ENCODE measurements at places on chromosomes 11 and 22. TPM values are rescaled to one million over a fixed set of nuclear protein-coding genes. Genes with fewer than 3 reads are reported as not detected.

DNA sequence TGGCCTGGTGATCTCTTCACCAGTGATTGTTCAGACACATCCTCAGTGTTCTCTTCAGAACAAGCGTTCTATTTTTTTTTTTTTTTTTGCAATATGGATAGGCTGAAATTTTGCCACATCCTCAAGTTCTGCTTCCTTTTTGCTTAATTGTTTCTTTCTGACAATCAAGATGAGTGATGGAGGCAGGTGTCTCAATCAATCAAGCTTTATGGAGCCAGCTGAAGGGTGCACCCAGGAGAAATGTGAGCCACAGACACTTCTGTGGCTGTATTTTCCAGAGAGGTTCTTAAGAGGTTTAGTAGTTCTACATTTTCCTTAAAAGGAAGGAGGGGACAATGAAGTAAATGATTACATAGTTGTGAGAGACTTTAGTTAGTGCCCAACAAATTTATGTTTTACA lies 43.9 kb upstream of the ASPHD2 start:
- no peak for DNase-seq

DNA sequence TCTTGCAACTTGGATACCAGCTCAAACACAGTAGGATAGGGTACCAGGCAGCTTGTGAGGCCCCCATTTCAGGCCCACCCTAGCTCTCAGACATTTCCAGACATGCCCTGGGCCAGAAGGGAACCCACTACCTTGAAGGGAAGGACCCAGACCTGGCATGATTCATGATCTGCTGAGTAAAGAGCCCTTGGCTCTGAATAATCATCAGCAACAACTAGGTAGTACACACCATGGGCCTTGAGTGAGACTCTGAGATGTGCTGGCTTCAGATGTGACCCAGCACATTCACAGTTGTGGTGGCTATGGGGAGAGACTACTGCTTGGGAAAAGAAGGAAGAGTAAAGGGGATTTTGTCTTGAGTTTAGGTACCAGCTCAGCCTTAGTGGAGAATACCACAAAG lies 23.6 kb downstream of the JRKL start:
- no peak for DNase-seq

- DNase-seq = no peak
These were observed 82.4 kb downstream of the ME3 start for GRCh38 chr11:86589856-86590589.

DNA sequence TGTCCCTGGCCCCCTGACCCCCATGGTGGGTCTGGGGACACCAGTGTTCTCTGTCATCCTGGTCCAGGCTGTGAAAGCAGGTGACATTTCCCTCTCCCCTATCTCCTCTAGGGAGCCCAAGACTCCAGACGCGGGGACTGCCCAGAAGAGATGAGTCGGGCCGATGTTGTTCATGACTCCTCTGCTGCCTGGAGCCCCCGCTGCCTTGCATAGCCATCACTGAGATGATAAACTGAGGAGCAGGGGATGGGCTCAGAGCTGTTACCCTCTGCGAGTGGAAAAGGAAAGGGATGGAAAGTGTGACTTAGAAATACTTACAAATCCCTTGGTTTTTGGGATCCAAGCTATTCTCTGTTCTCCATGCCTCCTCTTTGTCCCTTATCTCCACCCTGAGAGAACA lies 209.6 kb downstream of the DSCAML1 start:
- DNase-seq = no peak

GRCh38 chr22:46641811-46642266 lies 21.7 kb downstream of the GRAMD4 start:
- no peak for DNase-seq

GRCh38 chr11:128039140-128040021 lies 548.0 kb downstream of the ETS1 start:
- no peak for DNase-seq

DNA sequence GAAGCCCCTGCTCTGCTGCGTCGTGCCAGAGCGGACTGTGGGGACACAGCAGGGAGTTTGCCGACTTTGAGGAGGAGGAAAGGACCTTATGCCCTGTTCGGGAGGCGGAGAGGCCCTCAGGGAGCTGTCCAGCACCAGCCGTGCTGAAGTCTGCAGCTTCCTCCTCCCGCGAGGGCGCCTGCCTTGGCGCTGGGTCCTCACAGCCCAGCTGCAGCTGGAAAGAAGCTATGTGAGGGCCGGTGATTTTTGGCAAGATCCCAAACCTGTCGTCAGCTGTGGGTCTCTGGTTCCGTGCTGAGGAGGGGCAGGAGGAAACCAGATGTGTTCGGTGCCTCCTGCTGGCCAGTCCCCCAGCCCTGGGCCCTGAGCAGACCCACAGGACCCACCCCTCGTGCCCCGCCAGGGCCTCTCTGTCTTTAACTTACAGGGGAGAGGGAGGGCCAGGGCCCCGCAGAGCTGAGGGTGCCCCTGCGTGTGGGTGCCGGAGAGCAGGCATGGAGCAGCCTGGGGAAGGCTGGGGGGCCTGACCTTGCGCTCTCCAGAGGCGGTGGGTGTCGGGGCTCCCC lies 12.0 kb downstream of the BRSK2 start:
- DNase-seq = peak; percentile 92

- DNase-seq = no peak
These were observed 1.4 kb downstream of the SGSM1 start for GRCh38 chr22:24807284-24807950.

GRCh38 chr22:29148826-29149225 lies 56.9 kb upstream of the EMID1 start:
- DNase-seq = no peak

- DNase-seq = no peak
These were observed 61.8 kb downstream of the SNX19 start for GRCh38 chr11:130854483-130854882.

DNA sequence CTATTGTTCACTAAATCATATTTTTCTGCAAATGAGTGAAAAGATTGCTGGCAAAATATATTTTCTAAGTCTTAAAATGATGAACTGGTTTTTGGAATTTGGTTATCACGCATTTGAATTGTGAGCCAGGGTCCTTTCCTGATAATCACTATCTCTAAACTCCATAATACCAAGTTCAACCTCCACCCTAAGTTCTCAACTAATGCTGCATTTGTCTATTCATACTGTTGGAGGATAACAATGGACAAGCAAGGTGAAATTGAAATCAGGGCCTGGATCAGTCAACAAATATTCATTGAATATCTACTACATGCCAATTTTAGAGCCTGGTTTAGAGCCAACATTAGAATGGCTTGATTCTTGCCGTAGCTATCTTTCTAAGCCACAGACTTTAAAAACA lies 4.7 kb upstream of the PCF11 start:
- DNase-seq = no peak

Gene KCNQ1
- 2.4 TPM for polyA plus RNA-seq

Gene IFITM1
- 1,464 TPM for polyA plus RNA-seq

Gene PTPRJ
- polyA plus RNA-seq = 4.4 TPM

Gene KAT5
- polyA plus RNA-seq = 26.7 TPM

Gene DUSP8
- 3.6 TPM for polyA plus RNA-seq

Measured in H1 (cell line).